ENCODE measurements at places on chromosomes 7 and 10.

- DNase-seq = no peak
Measured at GRCh38 chr7:42745357-42746059, 166.4 kb downstream of the C7orf25 start.

GRCh38 chr10:15743443-15743842, 23.7 kb upstream of the ITGA8 start:
- DNase-seq = no peak

DNA sequence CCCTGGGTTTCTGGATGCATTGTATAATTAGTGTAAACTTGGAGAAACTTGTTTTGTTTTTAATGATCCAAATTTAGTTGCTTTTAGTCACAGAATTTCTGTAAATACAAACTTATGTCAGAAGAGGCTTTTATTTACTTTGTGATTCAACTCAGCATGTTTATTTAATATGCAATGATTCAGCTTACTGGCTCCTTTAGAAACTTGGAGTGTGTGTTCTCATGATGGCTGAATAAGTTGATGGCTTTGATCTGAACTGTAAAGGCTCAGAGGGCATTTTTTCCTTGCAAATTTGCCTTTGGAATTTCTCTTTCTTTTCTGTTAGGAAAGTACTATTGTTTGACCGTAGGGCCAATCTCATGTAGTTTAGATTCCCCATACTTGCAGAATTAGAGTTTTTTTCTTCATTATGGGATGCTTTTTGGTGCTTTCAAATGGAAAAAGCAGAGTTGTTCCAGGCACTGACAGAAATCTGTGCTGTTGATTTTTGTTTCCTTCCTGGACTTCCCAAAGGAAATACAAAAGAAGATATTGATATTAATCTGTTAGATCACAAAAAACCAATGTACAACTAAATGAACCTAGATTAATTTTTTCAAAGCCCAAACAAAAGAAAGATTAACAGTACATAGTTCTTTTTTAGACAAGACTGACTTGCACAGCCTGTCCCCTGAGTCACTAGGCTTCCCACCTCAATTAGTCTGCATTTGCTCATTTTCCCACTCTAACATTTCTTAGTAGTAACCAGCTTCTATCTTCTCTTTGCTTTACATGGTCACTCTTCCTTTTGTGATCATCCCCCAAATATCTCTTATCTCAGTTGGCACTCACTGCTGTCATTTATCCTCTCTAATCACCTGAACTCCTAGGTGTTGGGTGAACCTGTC, 96.8 kb upstream of the AGR3 start:
- DNase-seq = no peak

- no peak for DNase-seq
Measured at GRCh38 chr7:75878312-75878768, 494 bp upstream of the RHBDD2 start.

- no peak for DNase-seq
Measured at GRCh38 chr7:53609185-53609584, 573.8 kb downstream of the POM121L12 start.
